ENCODE measurements at places on chromosomes 12 and 14. TPM values are rescaled to one million over a fixed set of nuclear protein-coding genes. Genes with fewer than 3 reads are reported as not detected.

The DAO gene
- total RNA-seq: not detected

The SLC10A1 gene
- not detected for total RNA-seq

The PRH2 gene
- not detected for total RNA-seq

GRCh38 chr12:8493084-8493483, 20.2 kb upstream of the CLEC4D start:
- DNase-seq: no peak

- DNase-seq: no peak
These were observed 28.8 kb downstream of the PROX2 start for GRCh38 chr14:74846968-74847665.

- no peak for DNase-seq
These were observed 49.2 kb downstream of the FGD4 start for GRCh38 chr12:32448586-32448985.

GRCh38 chr14:104335176-104335575, 196.8 kb downstream of the KIF26A start:
- DNase-seq: no peak

DNA sequence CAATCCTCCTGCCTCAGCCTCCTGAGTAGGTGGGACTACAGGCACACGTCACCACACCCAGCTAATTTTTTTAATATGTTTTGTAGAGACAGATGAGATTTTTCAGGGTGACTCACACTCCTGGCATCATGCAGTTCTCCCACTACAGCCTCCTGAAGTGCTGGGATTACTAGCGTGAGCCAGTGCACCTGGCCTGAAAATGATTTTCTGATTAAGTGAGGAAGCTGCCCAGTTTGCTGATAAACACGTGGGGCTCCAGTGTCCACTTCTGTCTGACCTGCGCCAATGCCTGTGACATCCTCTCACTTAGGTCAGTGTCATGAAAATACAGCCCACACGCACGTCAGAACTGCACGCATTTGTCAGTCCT, 37.0 kb upstream of the SFSWAP start:
- peak; percentile 35 for DNase-seq
